ENCODE measurements at places on chromosomes 3 and 15.

GRCh38 chr3:24454856-24455255 lies 39.8 kb downstream of the THRB start:
- DNase-seq, result no peak

DNA sequence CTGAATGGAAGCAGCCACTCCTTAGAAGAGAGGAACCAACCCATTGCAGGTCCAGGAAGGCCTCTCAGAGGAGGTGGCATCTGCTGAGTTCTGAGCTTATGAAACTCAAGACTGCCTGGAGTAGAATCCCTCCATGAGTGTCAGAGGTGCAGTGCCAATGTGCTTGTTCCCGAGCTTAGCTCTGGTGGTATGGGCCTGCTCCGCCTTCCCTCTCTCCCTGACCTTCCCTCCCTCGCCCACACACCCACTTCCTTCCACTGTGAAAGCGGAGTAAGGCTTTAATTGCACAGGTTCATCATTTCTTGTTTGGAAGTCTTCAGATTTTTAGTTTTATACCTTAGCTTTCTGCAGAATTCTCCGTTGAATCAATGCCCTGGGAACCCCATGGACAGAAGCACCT lies 208.0 kb upstream of the BHLHE40 start:
- DNase-seq, result no peak

DNA sequence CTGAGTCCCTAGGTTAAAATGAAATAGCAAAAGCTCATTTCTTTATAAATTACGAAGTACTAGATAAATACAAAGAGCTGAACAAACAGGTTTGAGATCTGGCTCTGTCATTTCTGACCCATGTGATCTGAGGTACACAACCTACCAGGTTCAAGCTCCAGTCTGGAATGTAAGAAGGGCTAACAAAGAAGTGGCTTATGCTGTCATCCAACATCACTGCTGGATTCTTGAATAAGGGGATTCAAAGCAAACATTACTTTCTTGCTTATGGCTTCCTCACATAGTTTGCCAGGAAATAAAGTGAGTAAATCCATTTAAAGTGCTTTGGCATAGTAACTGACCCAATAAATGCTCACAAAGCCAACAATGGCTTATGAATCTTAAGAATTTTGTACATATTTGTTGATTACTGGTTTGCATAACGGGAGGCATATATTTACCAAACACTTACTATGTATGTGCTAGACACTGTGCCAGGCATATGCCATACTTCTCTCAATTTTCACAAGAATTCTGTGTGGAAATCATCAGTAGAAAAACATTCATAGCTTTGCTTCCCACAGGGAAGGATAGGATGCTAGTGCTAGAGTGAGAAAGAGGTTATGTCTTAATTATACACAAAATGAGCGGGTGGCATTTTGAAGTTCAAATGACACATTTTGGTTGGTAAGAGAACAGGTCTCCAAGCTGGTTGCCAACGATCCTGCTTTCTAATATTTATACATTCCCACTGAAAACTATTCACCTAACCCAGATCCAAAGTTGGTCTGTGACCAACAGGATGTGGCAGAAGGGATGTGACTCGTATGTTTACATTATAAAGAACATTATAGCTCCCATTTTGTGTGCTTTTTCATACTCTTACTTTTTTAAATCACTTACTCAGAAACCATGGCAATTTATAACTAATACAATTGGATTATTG lies 38.7 kb upstream of the CSPG5 start:
- DNase-seq, result no peak

- no peak for DNase-seq
Observed at GRCh38 chr3:53614307-53614706, 119.9 kb downstream of the CACNA1D start.

DNA sequence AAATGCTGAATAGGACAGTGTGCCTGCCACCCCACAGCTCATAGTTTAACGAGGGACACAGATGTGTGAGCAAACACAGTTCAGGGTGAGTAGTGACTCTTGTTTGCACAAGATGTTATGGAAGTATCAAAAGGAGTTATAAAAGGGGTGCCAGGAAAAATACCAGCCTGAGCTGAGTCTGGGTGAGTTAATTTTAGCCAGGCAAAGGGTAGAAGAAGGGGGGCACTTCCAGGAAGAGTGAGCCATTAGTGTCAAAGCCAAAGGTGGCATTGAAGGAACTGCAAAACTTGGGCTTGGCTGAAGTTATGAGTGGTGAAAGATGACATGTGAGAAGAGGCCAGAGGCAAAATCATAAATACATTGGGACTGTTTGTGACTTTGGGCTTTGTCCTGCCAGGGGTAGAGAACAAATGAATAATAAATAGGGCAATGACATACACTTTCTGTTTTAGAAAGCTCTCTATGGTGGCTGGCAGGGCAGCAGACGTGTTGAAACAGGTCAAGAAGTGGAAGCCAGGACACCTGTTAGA lies 1.9 kb upstream of the SPPL2A start:
- no peak for DNase-seq

DNA sequence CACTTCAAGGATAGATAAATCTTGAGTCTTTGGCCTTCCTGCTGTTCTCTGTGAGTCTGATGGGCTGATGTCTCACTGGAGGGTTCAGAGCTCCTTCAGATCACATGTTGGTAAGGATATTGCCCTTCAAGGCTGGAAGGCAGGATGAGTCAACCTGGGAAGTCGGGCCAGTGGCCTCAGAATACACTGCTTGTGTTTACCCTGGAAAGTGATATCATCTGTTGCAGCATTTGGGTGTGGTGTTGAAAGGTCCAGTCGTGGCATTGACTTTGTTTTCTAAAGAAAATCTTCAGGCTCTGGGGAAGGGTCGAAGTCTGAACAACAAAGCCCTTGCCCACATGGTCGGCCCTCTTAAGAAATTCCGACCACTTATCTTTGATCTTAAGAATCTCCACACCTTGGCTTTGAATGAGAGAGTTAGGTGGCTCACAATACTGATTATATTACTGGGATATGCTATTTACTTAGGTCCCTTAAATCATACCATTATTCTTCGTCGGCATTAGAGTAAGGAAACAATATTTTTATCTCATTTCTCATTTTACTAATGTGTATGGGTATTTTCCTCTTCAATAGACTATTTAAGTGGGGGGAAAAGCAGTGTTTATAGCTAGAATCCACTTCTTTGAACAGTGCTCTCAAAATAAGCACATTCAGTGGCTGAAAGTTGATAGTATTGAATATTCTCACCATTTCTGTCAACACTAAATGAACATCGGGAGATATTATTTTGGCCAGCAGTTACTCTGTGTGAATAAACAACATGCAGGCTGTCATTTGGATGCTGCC lies 303.9 kb upstream of the RASGRP1 start:
- DNase-seq, result no peak

DNA sequence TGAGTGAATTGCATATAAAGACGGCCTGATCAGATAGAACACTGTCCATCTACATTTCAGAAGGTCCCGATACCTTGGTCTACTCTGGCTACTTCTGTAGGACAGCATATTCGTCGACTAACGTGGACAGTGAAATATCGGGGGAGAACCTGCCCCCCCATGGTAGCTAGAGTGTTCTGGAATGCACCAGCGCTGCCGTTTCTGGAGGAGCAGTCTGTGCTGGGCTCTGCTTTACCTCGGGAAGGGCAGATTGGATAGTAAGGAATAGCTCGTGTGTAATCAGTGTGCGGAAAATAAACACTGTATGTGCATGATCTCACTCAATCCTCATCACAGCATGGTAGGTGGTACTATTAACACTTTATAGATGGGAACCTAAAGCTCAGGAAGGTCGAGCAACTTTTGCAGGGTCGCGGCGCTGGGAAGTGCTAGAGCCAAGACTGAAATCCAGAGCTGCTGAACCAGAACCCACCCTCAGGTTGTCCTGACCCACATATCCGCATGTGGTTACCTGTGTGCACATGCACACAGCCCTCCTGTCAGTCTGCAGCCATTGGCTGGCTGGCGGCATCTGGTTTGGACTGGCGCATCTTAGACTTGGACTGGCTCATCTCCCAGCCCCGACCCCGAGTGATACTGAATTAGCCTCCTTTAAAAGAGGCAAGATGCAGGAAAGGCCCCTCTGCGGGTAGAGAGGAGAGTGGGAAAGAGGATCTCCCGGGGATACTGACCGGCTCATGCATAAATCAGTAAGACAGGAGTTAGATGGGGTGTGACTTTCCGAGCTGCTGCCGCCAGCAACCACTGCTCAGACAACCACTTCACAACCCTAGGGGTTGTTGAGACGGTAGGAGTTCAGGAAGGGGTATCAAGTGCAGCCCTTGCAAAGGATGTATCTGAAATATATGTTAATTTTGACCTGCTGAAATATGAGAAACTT lies 155.0 kb upstream of the BHLHE40 start:
- no peak for DNase-seq

GRCh38 chr15:99009741-99010330 lies 2.2 kb upstream of the PGPEP1L start:
- no peak for DNase-seq

DNA sequence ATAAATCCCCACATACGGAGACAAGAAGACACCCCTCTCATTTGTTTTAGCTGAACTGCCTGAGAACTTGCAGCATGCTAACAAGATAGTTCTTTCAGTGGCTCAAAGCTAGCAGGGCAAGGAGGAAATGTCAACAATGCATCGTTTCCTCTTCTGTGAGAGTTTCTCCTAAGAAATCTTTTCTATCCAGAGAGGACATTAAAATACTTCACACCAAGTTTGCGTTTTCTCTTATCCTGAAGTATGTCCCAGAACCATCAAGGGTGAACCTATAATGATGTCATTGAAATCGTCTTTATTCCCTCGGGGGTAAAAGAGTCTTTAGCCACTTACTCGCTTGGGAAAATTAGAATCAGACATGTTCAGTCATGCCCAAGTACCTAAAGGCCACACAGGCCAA lies 541.7 kb upstream of the MDFIC2 start:
- no peak for DNase-seq

DNA sequence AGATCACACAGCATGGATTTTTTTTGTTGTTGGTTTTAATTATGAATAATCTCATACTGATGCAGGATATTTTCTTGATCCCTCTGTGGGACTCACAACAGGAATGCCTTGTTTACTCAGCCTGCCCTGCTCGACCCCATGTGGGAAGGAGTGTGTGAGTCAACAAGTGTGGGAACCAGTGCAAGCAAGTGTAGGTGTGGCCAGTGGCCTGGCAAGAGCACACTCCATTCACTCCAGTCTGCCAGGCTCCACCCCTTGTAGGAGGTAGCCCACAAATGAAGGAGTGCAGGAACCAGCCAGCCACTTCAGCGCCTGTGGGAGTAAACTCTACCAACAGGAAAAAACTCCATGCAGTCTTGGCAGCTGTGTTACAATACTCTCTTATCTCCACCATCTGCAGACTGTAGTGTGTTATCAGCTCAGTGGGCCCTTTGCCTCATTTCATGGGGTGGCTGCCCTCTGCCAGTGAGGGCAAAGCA lies 393.6 kb downstream of the OTOL1 start:
- DNase-seq, result no peak

- DNase-seq, result no peak
Observed at GRCh38 chr3:131856171-131856570, 178.6 kb downstream of the CPNE4 start.

- peak; percentile 35 for DNase-seq
Observed at GRCh38 chr3:152269831-152270734, 1.4 kb downstream of the MBNL1 start.

- DNase-seq, result no peak
Observed at GRCh38 chr3:37145611-37146010, 28.8 kb downstream of the LRRFIP2 start.

GRCh38 chr3:4688411-4688810 lies 195.3 kb downstream of the ITPR1 start:
- no peak for DNase-seq

DNA sequence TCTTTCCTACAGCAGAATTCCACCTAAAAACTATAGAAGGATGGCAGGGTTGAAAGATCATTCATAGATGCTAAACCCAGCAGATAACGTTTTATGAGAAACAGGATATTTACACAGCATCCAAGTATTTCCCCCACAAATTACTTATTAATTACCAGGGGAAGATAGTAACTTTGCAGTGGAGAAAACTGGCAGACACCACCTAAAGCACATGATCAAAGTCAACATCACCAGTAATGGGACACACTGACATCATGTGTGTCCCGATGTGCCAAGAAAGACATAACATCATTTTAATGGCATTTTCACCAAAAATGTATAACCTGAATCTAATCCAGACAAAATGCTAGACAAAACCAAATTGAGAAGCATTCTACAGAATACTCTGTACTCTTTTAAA lies 220.4 kb upstream of the THBS1 start:
- DNase-seq, result no peak

GRCh38 chr3:95629802-95630201 lies 1184.6 kb upstream of the EPHA6 start:
- DNase-seq, result no peak

GRCh38 chr15:45573961-45574629 lies 13.1 kb upstream of the BLOC1S6 start:
- no peak for DNase-seq

DNA sequence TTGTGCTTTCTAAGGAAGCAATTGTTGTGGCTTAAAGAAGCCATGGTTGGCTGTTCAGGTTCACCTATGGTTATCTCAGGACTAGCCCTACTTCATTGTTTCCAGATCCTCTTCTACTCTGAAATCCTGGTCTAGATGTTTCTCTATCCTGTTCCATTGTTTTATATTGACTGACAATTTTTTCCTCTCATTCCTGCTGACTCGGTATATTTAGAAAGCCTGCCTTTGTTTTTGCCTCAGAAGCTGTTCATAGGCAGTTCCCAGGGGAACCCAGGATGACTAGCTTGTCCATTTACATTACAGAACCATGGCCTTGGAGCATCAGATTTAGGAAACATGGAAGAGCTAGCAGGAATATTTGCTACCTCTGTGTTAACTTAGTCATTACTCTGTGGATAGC lies 64.0 kb downstream of the SLC9C1 start:
- no peak for DNase-seq

GRCh38 chr15:81068516-81068915 lies 65.6 kb upstream of the CFAP161 start:
- DNase-seq, result no peak

DNA sequence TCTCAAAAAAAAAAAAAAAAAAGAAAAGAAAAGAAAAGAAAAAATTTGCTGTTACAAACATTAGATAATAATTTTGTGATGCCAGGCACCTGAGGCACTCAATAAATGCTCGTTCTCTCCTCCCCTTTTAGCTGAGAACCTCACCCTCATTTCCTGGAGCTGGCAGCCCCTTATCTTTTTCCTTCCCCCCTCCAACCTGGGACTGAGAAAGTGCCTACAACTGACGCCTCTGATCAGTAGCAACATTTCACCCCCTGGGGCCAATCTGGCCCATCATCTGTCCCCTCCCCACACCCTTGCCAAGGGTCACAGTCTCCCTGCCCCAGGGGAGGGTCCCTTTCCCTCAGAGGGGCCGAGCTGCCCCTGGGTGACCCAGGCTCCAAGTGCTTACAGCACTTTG lies 12.6 kb upstream of the RNU6-1 start:
- no peak for DNase-seq
